ENCODE measurements at places on chromosomes 13 and 19.

- no peak for DNase-seq
Measured at GRCh38 chr13:64917566-64917965, 2312.6 kb downstream of the PCDH9 start.

GRCh38 chr19:12864721-12865715, 16.2 kb downstream of the DNASE2 start:
- no peak for DNase-seq

- no peak for DNase-seq
Measured at GRCh38 chr13:106161146-106161545, 374.3 kb downstream of the EFNB2 start.

DNA sequence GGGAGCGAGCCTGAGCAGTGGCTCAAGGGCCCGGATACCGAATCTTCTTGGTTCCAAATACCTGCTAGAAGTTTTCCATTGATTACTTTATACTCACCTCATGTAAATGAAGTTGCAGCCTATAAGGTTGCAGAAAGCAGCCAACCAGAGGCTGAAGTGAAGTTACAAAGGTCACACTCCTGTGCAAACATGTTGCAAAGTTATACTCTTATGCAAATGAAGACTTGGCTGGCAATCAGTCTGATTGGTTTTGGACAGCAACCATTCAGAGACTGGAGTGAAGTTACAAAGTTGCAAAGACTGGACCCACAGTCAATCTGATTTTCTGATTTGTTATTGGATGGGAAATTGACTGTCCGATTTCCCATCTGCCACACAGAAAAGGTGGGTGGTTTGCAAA, 152.5 kb downstream of the GGACT start:
- no peak for DNase-seq
